Activated CD4-positive, alpha-beta T cell treated with anti-CD3 and anti-CD28 coated beads for 24 hours (primary cell): ENCODE measurements at places on chromosomes 11 and 22.

- DNase-seq: no peak
Measured at GRCh38 chr22:30266445-30267381, at the start of gene OSM. TSS of gene OSM (minus strand) at chr22:30266851. CDS start at chr22:30266799, 52 bp downstream.

GRCh38 chr11:116826751-116827431, 2.8 kb upstream of the APOC3 start:
- DNase-seq: no peak

- peak; percentile 66 for DNase-seq
Measured at GRCh38 chr11:16820324-16821092, 82.1 kb downstream of the C11orf58 start.

DNA sequence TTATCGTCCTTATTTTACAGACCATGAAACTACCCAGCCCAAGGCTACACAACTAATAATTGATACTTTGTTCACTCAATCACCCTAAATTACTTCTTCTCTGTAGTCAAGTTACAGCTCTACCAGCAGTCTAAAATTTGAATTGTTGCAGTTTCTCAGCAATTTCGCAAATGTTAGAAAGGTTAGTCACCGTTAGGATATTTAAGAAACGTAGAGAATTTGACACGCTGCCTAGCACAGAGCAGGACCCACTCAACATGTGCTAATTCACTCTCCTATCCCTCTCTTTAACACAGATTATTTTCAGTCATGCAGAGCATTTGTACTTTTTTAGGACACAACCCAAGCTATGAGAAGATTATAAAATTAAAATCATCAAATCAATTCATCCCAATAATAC, 771.1 kb upstream of the LUZP2 start:
- DNase-seq: no peak

GRCh38 chr22:42273855-42274451, 3.5 kb upstream of the TCF20 start:
- no peak for DNase-seq

GRCh38 chr11:120126620-120127019, 11.3 kb downstream of the TRIM29 start:
- DNase-seq: no peak

- DNase-seq: no peak
Measured at GRCh38 chr11:134845474-134846327, 433.7 kb upstream of the B3GAT1 start.

DNA sequence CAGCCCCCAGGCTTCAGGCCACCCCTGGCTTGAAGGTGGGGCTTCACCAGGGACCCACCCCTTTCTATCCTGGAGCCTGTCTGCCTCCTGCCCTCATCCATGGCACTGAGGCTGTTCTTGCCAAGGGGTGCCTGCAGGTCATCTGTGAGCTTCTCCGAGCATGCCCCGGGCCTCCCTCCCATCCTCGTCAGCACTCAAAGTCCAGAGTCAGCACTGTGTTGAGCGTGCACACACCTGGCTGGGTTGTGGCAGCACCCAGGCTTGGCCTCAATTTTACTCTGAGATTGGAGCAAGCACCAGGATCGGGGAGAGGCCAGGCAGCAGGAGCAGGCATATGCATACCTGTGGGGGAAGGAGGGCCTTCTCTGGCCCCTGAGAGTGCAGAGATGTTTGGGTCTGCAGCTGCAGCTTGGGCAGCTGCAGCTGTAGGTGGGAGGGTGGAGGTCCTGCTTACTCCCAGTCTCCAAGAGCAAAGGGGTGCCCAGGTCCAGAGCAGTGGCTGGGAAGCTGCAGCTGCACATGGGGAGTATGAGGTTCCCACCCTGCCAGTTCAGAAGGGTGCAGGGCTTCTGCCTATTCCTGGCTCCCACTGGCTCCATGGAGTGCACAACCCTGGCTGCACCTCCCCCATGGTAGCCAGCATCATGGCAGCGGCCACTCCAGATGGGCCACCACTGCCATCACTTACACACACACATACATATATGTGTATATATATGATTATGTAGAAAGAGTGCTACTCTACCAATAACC, 488.7 kb downstream of the JRKL start:
- no peak for DNase-seq

DNA sequence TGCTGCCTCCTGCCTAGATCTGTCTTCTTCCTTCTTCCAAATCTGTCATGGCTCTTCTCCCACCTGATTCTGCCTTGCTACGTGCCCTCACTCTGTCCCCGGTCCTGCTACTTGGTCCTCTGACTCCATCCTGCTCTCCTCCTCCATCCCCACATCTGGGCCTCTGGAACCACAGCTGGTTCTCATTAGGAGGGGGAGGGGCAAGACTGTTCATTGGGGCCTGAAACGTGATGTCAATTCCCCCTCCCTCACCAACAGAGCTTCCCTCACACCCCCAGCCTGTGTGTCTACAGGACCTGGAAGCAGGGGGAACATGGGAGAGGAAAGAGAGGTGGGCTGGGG, 9.1 kb downstream of the DCHS1 start:
- DNase-seq: no peak

GRCh38 chr22:47533961-47534803, 771.7 kb downstream of the TBC1D22A start:
- no peak for DNase-seq

DNA sequence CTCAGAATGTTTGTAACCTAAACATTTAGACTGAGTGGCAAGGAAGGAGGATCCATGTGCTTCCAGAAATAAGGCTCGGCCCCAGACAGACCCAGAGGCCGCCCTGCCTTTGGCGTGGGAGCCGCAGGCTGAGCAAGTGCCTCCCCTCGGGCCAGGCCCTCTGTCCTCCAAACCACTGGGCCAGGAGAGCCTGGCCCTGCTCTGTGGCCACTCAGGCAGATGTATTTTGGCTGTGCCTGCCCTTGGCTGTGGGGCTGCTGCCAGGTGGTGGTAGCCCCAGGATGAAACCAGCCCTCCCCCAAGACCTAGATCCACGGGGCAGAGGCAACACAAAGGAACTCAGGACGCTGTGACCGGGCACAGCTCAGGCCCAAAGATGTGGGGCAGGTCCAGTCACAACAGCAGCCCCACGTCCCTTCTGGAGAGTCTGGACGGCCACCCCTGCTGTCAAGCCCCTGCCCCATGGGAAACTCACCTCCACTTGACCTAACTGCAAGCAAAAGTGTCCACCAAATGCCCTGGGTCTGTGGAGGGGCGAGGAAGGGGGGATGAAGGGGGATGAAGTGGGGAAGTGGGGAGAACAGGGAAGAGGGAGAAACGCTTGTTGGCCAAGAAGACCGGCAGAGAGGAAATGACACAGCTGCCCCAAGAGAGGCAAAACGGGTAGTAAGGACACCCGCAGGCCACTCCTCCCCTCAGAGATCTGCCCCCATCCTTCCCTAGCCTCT, 24.0 kb downstream of the PISD start:
- no peak for DNase-seq

- DNase-seq: no peak
Measured at GRCh38 chr11:31819621-31820437, 8.7 kb upstream of the PAX6 start.

- DNase-seq: no peak
Measured at GRCh38 chr11:46669711-46670139, 30.7 kb downstream of the ARHGAP1 start.

GRCh38 chr11:86108191-86108590, 39.3 kb upstream of the PICALM start:
- no peak for DNase-seq

- DNase-seq: no peak
Measured at GRCh38 chr11:21567645-21568290, 625.1 kb upstream of the ANO5 start.

DNA sequence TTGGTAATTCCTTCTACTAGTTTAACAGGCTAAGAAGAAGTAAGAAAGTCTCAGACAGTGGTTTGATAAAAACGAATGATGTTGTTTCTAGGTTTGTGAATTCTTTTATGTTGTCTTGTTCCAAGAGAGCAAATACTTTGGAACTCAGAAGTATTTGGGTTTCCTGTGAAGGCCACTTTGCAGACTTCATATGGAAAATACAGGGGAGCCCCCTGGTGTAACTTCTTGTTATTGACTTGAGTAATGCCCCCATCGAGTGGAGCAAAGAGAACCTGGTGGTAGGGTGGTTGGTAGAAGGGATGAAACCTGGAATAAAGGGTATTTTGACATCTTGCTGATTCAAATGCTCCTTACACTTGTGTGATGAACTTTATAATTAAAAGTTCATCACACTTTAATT, 40.0 kb upstream of the PTH start:
- no peak for DNase-seq

DNA sequence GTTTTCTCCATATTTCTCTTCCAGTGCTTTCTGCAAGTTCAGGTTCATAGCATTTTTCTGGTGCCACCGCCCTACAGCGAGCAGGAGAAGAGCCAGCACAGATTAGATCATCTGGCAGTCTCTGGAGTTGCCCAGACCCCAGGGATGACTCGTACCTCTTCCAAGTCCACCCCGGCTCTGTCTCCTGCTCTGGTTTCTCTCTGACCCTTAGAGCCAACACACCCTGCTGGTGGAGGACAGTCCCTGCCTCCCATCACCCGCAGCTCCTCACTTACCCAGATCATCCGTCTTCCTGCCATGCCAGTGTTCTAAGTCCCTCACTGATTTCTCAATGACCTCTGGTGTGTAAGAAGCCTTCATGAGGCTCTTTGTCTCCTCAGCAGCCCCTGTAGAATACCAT, 28.0 kb downstream of the TST start:
- no peak for DNase-seq

DNA sequence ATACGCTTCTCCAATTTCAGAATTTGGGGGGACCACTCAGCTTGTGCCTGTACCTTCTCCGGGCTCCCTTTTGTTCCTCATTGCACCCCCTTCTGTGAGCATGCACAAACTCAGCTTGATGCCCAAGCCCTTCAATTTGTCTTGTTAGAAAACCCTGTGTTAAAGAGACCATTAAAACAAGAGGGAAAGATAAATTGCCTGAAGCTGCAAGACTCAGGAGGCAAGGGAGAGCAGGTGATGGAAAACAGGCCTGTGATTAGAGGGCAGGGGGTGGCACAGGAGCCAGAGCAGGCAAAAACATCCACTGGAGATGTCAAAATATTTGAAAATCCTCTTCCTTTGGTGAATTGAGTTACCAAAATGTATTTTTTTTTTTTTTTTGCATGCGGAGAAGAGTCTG, 121.7 kb downstream of the MIAT start:
- DNase-seq: no peak

GRCh38 chr22:21688706-21689381, 23.0 kb downstream of the PPIL2 start:
- no peak for DNase-seq

DNA sequence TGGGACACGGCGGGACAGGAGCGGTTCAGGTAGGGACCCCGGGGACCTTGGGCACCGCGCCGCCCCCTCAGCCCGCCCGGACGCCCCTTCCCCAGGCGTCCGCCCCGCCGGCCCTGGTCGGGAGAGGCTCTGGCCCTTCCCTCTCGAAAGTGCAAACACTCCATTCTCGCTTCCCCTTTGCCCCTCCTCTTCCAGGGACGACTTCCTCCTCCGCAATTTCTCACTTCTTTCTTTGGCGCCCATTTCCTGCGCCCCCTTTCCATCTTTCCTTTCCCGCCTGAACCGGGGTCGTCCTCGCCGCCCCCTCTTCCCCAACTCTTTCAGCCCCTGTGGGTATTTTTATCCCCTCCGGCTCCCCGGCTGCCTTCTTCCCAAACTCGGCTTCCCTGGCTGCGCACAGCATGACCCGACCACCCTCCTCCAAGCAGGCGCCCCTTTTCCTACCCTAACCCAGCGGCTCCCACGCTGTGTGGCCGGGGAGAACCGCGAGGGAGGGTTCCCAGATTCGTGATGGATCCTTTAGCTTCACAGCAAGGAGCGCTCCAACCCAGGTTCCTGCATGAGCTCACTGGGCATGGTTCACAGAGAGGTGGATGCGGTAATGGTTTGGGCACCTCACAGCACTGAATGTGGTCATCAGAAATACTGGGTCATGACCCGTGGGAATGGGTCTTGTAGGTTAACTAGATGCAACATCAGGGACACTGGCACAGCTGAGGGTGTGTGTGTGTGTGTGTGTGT, 689 bp downstream of the RAB39A start:
- DNase-seq: no peak

- DNase-seq: no peak
Measured at GRCh38 chr11:68146704-68147474, 25.7 kb upstream of the CHKA start.

- no peak for DNase-seq
Measured at GRCh38 chr22:45869340-45869847, 107.6 kb downstream of the WNT7B start.

- no peak for DNase-seq
Measured at GRCh38 chr11:43418197-43418596, 59.5 kb downstream of the TTC17 start.

DNA sequence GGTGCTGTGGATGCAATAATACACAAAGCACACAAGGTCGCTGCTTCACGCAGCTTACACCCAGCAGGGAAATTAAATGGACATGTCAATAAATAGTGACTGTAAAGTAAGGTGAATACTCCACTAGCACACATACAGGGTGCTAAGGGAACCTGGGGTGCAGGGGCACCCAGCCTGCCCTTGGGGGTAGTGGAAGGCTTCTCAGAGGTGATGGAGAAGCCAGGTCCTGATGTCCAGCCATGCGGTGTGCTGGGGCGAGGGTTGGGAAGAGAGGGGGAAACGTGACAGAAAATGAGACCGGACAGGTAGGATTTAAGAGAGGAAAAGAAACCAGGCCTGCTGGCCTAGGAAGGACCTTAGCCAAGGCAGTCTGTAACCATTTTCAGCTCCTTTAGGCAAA, 200.5 kb downstream of the GRIK4 start:
- no peak for DNase-seq

GRCh38 chr11:12200991-12201985, 90.9 kb downstream of the MICAL2 start:
- no peak for DNase-seq

DNA sequence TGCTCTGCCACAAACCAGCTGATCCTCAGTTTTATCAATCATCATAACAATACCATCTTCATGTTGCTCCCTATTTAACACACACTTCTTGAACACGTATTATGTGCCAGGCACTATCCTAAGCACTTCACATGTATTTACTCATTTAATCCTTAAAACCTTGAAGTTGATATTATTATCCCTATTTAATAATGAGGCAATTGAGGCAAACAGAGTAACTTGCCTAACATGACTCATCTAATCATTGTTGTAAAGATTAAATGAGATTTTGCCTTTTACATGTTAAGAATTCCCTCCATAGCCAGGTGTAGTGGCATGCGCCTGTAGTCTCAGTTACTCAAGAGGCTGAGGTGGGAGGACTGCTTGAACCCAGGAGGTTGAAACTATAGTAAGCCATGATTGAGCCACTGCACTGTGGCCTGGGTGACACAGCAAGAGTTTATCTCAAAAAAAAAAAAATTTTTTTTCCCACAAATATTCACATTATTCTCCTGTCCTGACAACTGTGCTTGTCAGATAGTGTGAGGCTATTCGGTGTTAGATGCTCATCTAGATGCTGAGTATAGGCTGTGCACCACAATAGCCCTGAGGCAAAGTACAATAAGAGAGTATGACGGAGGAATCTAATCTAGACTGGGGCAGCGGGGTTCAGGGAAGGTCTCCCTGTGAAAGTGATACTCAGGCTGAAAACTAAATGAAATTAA, 13.4 kb downstream of the CKAP5 start:
- no peak for DNase-seq
